ENCODE measurements at places on chromosomes 1 and 21. TPM values are rescaled to one million over a fixed set of nuclear protein-coding genes. Genes with fewer than 3 reads are reported as not detected.

DNA sequence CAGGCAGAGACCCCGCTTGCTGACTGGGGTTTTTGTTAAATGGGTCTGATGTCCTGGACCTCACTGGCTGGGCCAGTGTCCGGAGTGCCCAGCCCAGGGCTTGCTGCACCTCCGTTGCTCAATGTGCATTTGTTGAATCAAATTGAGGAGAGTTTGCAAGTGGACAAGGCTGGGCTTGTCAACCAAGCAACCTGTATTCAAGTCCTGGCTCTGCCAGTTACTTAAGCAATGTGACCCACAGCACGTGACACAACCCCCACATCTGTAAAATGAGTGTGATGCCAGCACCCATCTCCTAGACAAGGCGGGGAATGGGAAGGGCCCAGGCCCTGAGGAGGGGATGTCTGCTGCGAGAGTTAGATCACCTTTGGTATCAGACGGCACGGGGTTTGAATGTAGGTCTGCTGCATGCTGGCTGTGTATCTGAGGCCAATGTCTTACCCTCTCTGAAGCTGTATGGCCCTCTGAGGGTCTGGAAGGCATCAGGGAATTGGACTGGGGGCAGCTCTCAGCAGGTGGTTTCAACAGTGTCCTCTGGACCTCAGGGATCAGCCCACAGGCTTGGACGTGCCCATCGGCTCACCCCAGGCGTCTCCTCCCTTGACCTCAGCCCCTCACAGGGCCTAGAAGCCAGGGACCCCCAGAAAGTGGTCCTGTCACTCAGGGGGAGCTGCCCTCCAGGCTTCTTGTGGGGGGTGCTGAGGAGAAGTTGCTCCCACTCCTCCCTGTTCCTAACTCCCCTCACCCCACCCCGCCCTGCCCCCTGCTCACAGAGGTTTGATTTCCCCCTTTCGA is 51.0 kb upstream of the RUNX3 start:
- no peak for DNase-seq

DNA sequence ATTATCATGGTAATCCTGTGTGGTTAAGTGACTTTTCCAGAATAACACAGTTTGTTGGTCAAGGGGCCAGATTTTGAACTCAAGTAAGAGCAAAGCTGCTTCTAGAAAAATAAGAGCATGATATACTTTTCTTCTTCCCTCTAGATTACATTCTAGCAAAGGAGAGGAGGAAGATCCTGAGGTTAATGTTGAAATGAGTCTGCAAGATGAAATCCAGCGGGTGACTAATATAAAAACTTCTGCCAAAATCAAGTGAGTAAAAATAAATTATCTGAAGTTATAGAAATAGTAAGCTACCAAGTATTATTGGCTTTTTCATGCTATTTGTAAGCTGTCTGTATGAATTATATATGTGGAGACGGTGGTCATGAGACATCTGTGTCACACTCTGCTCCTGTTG is 12.8 kb downstream of the WDR3 start:
- DNase-seq = no peak

DNA sequence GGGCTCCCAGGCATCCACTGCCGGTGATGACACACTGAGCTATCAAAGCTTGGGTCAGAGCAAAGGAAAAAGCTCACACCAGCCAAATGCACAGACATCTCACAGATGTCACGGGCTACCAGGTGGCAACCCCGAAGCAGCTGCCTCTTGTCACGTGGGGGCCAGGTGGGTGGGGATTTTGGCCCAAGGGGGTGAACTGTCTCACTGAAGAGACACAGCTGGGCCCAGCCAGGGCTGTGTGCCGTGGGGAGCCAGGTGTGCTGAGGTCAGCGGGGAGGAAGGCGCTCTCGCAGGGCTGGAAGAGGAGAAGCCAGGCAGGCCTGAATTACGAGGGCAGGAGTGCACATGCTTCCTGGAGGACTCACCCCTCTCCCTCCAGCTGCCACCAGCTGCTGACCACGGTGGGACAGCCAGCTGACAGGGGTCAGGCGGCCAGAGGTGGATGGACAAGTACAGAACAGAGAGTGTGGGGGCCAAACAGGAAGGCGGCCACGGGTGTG is 32.4 kb downstream of the KCNN3 start:
- DNase-seq = no peak

DNA sequence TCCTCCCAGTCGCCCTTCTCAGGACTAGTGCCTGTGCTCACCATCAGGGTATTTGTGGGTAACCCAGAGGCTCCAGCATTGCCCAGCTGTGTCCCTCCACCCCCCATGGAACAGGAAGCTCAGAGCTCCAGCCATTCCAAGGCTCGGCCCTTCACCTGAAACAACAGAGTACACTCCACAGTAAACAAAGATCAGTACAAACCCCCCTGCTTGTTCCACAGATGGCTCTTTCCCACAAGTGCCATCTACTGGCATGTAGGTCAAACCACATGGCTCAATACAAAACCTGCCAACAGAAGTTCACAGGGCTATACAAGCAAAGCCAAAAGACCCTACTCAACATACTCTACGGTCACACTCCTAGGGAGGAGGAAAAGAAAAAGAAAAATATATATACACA is 258.7 kb downstream of the AGBL4 start:
- no peak for DNase-seq

DNA sequence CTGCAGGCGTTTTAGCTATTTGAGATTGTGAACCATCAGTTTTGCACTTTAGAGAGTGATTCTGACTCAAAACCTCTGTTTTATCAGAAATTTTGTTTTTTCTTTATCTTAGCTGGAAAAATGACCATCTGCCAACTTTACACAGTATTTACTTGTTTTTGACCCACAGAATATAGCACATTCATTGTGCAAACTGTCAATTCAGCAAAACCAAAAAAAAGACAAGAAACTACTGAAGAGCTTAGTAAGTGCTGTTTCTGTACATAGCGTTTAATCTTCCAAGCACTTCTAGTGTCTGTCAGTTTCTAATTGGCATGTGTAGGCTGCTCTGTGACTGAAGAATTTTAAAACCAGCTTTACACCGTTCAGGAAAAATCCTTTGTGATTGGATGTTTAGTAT is 76.0 kb upstream of the VANGL1 start:
- no peak for DNase-seq

GRCh38 chr1:31523012-31523411 is 53.3 kb upstream of the TINAGL1 start:
- peak; percentile 78 for DNase-seq

DNA sequence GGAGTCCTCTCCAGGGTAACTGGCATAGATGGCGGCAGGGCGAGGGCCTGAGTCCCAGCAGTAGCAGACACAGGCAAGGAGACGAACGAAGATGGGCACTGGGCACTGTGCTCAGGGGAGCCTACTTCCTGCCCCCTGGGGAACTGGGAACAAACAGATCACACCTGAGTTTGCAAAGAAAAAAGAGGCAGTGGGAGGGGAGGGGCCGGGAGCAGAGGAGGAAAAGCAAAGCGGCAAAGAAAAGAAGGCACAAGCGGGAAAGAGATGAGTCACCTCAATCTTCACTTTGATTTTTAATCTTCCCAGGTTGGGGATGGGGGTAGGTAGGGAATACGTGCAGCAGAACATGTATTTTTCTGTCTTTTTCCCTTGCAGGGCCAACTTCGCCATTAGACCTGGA is 44.0 kb downstream of the ZSCAN20 start:
- DNase-seq = no peak

- peak; percentile 71 for DNase-seq
These were observed at the start of gene C2CD2 for GRCh38 chr21:41953831-41954653. Gene C2CD2 (minus strand): TSS chr21:41954018. CDS start chr21:41953648, 370 bp downstream.

KRTAP19-4 gene
- total RNA-seq = not detected

AK4 gene
- 36.2 TPM for total RNA-seq
